NK-92 treated with Interleukin-12 subunit alpha and Interleukin-12 subunit beta, amount 100 ng/mL, for 24 hours (cell line): ENCODE measurements at places on chromosomes 3 and 15.
A peak's percentile ranks its signal among the peaks of the same experiment; 100 is the strongest.

GRCh38 chr15:52699457-52699856, 20.3 kb upstream of the ATOSA start:
- no peak for DNase-seq

GRCh38 chr3:17874636-17875035, 132.2 kb upstream of the TBC1D5 start:
- no peak for DNase-seq

- no peak for DNase-seq
Observed at GRCh38 chr15:79283252-79284048, 928 bp downstream of the ANKRD34C start.

DNA sequence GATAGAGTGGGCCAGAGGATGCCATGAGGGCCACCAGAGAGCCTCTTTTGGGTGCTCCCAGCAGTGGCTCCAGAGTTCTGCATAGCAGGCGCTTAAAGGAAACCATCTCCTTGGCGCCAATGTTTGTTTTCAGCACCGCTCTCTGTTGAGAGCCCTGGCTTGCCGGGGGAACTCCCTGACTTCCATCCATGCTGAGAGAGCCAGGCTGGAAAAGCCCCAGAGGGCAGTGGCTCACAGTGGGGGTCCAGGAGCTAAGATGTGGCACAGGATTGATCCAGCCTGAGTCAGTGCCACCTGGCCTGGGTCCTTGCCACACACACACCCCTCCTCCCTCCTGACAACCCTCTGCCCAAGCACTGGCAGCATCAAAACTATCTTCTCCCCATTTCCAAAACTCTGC, 50.4 kb upstream of the HACD2 start:
- DNase-seq: no peak

- DNase-seq: no peak
Observed at GRCh38 chr15:69402816-69403215, 11.3 kb upstream of the KIF23 start.

DNA sequence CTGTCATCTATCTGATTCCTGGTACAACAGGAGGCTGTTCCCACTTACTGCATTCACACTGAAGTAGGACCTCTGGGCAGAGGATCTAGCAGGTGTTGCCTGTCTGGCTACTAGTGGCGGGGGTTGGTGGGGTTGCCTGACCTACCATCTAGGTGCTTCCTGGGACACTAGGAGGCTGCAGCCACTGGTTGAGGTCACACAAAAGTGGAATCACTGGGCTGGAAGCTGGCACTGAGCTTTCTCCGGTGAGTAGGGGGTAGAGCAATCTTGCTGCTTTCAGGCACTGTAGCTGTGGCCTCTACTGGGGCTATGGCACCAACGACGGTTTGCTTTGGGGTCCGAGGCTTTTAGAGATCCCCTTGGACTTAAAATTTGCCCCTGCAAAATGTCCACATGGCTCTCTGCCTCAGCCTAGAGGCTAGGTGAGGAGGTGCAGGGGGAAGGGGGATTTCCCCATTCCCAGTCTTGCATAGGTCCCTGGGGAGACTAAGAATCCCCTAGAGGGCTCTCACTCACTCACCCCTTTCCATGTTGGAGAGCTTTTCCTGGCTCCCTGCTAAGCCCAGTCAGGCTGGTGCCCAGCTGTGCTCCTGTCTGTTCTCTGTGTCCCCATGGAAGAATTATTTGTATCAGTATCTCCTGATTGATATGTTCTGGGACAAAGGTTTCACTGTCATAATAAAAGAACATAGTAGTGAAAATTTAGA, 397.7 kb upstream of the EPHA6 start:
- no peak for DNase-seq

- DNase-seq: no peak
Observed at GRCh38 chr3:119628390-119628789, 30.7 kb downstream of the PLA1A start.

DNA sequence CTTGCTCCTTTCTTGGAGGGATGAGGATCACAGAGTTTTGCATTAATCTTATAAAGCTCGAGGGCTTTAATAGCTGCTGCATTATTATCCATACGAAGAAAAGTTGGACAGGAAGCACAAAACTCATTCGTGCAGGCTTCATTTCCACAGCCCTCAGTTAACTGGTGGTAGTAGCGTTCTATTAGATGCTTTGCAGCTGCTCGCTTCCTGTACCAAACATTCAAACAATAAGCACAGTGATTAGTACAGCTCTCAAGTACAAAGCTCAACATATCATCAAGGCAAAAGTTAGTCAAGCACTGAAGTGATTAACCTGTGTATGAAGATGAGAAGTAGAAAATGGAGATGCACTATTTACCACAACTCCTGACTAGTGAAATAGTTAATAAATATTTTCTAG, 63.3 kb downstream of the UBE3A start:
- DNase-seq: no peak

DNA sequence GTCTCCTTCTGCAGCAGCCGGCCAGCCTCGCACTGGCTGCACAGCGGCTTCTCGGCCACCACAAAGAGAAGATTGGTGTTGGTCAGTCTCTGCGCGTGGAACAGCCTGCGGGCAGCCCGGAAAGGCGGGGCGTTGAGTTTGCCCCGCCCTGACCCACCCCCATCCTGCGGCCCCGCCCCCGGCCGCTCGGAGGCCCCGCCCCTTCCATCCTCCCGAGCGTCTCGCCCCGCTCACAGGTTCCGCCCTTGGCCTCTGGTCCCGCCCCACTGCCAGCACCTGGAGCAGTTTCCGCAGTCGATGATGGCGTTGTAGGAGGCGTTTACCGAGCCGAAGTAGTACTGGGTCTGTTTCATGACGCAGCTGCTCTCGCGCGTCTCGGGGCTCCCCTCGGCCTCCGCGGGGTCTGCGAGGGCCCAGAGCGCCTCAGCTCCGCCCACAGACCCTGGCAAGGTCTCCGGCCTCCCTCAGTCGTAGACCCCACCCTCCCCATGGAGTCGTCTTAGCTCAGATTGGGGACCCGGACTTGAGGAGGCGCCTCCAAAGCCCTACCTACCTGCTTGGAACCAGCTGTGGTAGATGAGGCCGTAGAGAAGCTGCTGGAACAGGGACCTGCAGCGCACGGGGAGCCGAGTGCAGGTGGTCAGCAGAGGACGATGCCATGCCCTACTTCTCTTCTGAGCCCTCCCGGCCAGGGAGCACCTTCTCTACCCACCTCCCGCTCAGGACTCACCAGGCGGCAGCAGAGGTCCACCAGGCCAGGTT, 5.9 kb upstream of the TMEM115 start:
- DNase-seq: no peak

DNA sequence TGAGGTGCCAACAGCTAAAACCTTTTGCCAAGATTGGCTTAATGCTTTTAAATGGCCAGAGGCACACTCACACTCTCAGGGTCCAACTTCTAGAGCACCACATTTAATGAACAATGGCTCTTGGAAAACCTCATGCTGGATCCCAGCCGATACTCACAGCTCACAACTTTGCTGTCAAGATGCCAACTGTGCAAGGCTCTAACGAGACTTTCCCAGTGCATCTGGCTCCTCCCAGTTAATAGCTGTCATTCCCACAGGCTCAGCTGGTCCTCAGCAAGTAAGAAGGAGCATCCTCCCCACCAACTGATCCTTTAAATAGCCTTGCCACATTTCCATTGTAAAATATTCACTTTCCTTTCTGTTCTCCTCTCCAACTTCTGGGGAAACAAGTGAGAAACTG, 20.3 kb upstream of the FRMD4B start:
- DNase-seq: no peak

DNA sequence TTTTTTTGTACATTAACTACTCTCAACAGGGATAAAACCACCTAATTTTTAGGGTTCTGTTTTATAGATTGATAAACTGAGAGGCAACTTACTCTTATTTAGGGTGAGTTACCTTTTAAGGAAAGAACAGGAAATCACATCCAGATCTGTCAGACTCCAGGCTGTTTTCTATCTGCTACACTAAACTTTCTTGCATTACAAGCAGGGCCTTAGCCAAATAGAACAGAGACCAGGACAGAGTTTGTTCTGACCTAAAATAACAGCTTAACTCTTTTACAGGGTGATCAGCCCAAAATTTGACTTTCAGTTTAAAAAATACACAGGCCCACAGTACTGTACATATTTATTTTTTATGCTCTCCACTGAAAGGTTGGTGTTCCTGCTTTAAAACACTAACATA, 38.6 kb downstream of the SGO1 start:
- no peak for DNase-seq

DNA sequence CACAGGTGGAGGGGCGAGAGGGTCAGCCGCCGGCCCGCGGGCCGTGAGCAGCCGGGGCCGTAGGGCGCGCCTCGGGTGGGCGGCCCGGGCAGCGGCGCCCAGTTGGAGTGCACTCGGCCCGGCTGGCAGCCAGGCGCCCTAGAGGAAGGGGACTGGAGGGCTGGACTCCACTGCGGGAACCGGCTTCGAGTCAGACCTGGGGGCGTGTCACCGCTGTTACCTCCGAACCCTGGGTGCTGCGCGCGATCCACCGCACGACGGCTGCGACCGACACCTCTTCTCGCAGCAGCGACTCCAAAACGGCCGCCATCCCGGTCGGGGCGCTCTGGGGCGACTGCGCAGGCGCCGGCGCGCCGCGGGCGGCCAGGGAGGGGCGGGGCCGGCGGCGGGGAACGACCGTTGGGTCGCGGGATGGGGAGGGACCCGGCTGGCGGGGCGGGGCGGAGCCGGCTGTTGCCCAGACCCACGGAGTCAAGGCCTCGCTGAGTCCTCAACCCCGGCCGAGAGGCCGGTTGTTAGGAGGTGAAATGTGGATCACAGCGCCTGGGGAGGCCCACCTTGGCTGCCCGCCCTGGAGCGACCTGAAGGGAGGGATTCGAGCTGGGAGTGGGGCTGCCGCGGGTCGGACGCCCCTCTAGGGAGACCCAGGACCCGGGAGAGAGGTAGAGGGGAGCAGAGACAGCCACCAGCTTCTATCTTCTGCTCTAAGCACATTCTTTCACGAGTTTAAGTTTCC, at the start of gene CDAN1:
Gene CDAN1 (minus strand): TSS at position 336 of the 736 bp plus-strand sequence. CDS start 26 bp downstream, at position 310.
- peak; percentile 90 for DNase-seq

GRCh38 chr3:111803123-111803593, 55.9 kb upstream of the PHLDB2 start:
- DNase-seq: no peak

DNA sequence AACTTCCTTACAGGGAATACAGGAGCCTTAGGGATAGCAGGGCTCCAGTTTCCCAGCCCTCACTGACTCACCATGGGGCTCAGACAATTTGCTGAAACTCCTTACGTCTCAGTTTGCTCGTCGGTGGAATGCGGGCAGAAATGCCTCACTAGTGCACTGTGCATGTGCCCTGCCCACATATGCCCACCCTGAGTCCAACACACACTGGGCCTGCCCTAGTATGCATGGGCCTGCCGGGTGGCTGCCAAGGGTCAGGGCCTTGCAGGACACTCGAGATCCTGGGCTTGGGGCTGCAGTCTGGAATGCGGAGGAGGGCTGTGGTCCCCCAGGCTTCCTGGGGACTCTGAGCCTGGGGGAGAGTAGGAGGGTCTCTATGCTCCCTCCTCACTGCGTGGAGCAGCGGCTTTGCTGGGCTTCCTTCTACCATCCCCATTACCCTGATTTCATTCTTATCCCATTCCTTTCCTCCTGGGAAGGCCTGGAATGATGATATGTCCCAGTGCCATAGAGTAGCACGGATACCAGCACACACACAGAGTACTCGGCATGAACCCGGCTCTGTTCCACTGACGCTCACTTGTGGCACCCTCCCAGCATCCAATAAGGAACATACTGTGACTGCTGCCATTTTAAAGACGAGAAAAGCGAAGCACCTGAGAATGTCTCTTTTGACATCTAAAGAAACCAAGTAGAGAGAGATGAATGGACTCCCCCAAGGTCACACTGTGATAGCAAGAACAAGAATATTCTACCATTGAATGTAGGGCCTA, 124.2 kb downstream of the ASB7 start:
- DNase-seq: no peak

DNA sequence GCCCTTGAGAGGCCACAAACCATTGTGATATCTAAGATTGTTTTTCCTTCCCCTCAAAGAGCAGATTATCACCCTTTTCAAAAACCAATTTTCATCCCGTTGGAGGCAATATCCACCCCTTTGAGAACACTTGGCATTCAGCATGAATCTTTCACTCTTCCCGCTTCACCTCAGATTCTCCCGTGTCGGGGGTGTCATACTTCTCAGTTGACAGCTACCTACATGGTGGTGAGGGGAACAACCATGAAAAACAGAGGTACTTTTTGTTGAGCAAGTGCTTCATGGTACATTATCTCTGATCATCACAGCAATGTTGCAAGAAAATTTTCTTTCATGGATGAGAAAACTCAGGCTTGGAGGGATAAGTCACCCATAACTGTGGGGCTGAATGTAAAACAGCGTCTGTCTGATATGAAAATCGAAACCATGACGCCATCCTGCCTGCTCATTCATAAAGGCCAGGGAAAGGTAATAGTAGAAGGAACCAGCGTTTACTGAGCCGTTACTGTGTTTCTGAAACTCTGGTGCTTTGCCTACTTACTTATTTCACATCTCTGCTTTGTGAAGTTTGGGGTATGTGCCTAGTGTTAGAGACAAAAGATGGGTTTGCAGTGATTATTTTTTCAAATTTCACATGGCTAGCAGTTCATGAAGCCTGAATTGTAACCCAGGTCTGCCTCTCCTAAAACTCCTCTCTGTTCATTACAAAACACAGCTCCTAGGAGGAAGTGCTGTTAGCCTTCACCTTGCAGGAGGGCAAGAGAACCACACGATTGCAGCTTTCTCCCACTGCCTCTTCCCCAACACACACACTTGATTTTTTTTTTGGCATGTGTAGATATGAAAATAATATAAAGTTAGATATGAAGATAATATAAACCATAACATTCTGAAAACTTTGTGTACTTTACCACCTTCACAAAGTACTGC, 35.4 kb downstream of the SV2B start:
- DNase-seq: no peak

GRCh38 chr3:168333410-168333935, 237.7 kb upstream of the GOLIM4 start:
- no peak for DNase-seq

- DNase-seq: no peak
Observed at GRCh38 chr3:10387881-10388609, 67.1 kb upstream of the SEC13 start.

GRCh38 chr15:52334491-52335160, 39.0 kb upstream of the MYO5C start:
- no peak for DNase-seq

DNA sequence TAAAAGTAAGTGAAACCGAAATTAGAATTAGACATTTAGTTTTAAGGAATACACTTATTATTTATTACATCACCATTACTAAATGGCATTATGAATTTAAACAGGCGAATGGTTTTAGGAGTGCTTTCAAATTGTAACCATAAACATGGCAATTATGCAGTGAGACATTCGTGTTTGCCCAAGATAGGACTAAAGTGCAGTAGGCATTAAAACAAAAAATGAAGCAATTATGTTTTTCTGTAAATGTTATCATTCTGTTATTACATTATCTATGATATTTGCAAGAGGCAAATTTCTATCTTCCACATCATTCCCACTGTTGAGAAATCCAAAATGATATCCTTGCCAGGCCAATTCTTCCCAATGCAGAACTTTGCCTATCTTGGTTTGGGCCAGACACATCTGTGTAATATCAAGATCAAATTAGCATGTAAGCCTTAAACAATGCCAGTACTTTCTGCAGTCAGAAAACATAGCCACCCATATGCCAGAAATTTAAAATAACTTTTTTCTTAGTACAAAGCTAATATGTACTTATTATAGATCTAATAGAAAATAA, 156.9 kb downstream of the ATP8B4 start:
- DNase-seq: no peak

GRCh38 chr3:71964170-71964569, 179.2 kb upstream of the PROK2 start:
- no peak for DNase-seq

GRCh38 chr3:26064297-26064696, 274.4 kb downstream of the OXSM start:
- DNase-seq: no peak

- DNase-seq: no peak
Observed at GRCh38 chr3:4688411-4688810, 195.3 kb downstream of the ITPR1 start.

GRCh38 chr3:63878394-63879060, 14.9 kb downstream of the ATXN7 start:
- no peak for DNase-seq
